CD4-positive, alpha-beta memory T cell (primary cell): ENCODE measurements at places on chromosomes 4 and X. TPM values are rescaled to one million over a fixed set of nuclear protein-coding genes. Genes with fewer than 3 reads are reported as not detected.

The ADAMTS3 gene
- total RNA-seq = not detected

The TNMD gene
- not detected for total RNA-seq

The MAD2L1 gene
- 9.9 TPM for total RNA-seq

The DIAPH2 gene
- 12.1 TPM for total RNA-seq

The OPRPN gene
- not detected for total RNA-seq

The F8A2 gene
- not detected for total RNA-seq

The ERCC6L gene
- 0.28 TPM for total RNA-seq

The GATA1 gene
- total RNA-seq = not detected

The UGT2B15 gene
- not detected for total RNA-seq

The NAA11 gene
- not detected for total RNA-seq

The TMSB15B gene
- 6.1 TPM for total RNA-seq

The PRKG2 gene
- 2.2 TPM for total RNA-seq

The GLA gene
- 13.1 TPM for total RNA-seq

The SHOX gene
- total RNA-seq = not detected

The RAB9B gene
- total RNA-seq = 0.26 TPM

The SSX3 gene
- not detected for total RNA-seq

The TMEM271 gene
- not detected for total RNA-seq

The SORBS2 gene
- not detected for total RNA-seq

The TRPC5OS gene
- total RNA-seq = not detected

The ARL9 gene
- not detected for total RNA-seq

The SLC26A1 gene
- 0.55 TPM for total RNA-seq

The MUC7 gene
- not detected for total RNA-seq

The LRP2BP gene
- 1.9 TPM for total RNA-seq

The EFHC2 gene
- total RNA-seq = 1.9 TPM

The CCDC110 gene
- 0.19 TPM for total RNA-seq

The CTAG2 gene
- not detected for total RNA-seq

The WDFY3 gene
- 2.7 TPM for total RNA-seq

The CENPVL2 gene
- not detected for total RNA-seq

The NAT8L gene
- not detected for total RNA-seq

The RNF175 gene
- 0.67 TPM for total RNA-seq

The DGAT2L6 gene
- not detected for total RNA-seq

The TMEM175 gene
- total RNA-seq = 52.3 TPM

The SLC10A6 gene
- not detected for total RNA-seq

The TENM3 gene
- total RNA-seq = not detected

The MAGEA8 gene
- not detected for total RNA-seq

The OFD1 gene
- 135 TPM for total RNA-seq

The TCEAL6 gene
- not detected for total RNA-seq

The ADGRG4 gene
- not detected for total RNA-seq

The WAS gene
- total RNA-seq = 110 TPM

The TRAPPC2 gene
- 39.6 TPM for total RNA-seq

The FDCSP gene
- not detected for total RNA-seq

The SYTL4 gene
- not detected for total RNA-seq

The AADAT gene
- not detected for total RNA-seq

The TEX13C gene
- total RNA-seq = not detected

The BEX4 gene
- total RNA-seq = 38.9 TPM

The ELF4 gene
- 31.3 TPM for total RNA-seq

The HS6ST2 gene
- not detected for total RNA-seq

The GPR173 gene
- not detected for total RNA-seq

The AR gene
- 0.15 TPM for total RNA-seq

The AKAP14 gene
- not detected for total RNA-seq

The SCML1 gene
- 14.4 TPM for total RNA-seq

The MXRA5 gene
- not detected for total RNA-seq

The VCX gene
- not detected for total RNA-seq

The HELT gene
- not detected for total RNA-seq

The ERVMER34-1 gene
- total RNA-seq = not detected

The MECP2 gene
- total RNA-seq = 108 TPM

The ARX gene
- not detected for total RNA-seq

The CT83 gene
- not detected for total RNA-seq
